ENCODE measurements at places on chromosomes 11 and 22. TPM values are rescaled to one million over a fixed set of nuclear protein-coding genes. Genes with fewer than 3 reads are reported as not detected.

- DNase-seq: no peak
Observed at GRCh38 chr11:29634244-29634643, 382.6 kb downstream of the KCNA4 start.

Gene BIK
- total RNA-seq: 4.5 TPM

GRCh38 chr11:105589346-105589745, 20.5 kb upstream of the GRIA4 start:
- DNase-seq: no peak

DNA sequence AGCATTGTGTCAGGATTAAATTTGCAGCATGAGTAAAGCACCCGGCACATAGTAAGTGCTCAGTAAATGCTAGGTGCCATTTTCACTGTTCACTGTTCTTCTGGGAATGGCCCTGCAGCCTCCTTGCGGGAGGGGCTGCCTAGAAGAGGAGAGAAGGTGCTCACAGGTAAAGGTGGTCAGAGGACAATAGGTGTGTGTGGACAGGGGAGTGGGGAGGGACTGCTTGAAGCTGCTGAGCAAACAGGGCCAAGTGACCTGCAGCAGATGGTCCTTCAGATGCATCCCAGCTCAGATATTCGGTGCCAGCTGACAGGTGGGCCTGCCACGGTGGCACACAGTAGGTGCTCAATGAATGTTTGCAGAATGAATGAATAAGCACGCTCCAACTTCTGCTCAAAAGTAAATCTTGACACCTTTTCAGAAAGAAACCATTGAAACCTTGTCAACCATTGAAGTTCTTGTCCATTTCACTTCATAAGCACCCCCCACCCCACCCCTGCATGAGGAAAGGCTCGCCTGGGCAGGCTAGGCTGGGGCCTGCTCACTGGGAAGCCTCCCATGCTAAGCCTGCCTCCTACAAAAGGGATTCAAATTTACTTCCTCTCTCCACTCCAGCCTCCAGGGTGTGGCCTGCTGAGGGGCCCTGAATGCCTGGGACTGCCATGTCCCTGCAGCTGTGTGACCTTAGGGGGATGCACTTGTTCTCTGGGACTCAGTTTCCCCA, 1.6 kb downstream of the KIAA0930 start:
- no peak for DNase-seq

GRCh38 chr22:27835446-27835845, 33.9 kb upstream of the MN1 start:
- no peak for DNase-seq

DNA sequence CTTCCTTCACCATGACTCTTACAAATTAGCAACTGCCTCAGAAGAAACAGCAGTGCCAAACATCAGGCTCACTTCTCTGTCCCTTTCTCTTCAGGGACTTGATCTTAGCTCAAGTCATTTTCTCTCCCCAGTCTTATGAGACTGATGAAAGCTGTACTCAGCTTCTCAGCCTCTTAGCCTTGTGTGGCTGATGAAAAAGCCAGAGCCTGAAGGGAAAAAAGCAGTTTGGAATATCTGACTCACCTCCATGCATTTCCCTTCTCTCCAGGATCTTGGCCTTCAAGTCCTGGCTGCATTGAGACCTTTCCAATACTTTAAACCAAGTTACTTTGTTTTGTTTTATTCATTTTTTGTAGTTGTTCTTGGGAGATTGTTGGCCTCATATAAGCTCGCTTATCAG, 195.9 kb downstream of the SPON1 start:
- DNase-seq: no peak

Gene HBE1
- total RNA-seq: not detected

- no peak for DNase-seq
Observed at GRCh38 chr22:20172141-20172613, 21.3 kb upstream of the CCDC188 start.

- no peak for DNase-seq
Observed at GRCh38 chr11:92527467-92527866, 302.8 kb downstream of the FAT3 start.

DNA sequence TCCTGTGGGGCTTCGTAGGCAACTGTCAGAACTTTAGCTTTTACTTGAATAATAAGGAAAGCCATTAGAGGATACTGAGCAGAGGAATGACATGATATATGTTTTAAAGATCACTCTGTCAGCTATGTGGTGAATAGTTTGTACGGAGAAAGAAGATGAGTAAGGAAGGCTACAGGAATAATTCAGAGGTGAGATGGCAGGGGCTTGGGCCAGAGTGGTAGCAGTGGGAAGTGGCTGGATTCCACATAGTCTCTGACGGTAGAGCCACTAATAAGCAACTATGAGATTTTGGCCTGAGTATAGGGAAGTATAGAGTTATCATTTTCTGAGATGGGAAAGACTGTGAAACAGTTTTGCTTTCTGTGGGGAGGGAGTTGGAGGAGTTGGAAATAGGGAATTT, 93.9 kb upstream of the MTMR2 start:
- DNase-seq: no peak

Gene APOBEC3F
- total RNA-seq: 34.9 TPM

Gene DLG2
- 1.7 TPM for total RNA-seq

DNA sequence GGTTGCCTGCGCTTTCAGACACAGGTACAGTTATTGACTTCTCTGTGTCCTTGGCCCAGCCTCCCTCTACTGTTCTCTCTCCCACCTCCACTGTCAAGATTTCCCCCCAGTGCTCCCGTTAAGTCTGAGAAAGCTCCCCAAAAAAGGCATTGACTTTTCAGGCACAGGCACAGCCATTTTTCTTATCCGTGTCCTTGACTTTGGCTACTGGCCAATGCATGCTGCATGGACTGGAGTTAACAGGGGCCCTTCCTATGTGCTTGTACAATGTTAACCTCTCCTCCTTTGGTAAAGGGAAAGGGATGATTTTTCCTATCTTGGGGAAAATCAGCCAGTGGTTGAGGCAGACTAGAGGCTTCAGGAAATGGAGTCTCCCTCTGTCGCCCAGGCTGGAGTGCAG, 4.3 kb downstream of the APOL5 start:
- DNase-seq: no peak

Gene FXYD6
- total RNA-seq: 0.61 TPM

DNA sequence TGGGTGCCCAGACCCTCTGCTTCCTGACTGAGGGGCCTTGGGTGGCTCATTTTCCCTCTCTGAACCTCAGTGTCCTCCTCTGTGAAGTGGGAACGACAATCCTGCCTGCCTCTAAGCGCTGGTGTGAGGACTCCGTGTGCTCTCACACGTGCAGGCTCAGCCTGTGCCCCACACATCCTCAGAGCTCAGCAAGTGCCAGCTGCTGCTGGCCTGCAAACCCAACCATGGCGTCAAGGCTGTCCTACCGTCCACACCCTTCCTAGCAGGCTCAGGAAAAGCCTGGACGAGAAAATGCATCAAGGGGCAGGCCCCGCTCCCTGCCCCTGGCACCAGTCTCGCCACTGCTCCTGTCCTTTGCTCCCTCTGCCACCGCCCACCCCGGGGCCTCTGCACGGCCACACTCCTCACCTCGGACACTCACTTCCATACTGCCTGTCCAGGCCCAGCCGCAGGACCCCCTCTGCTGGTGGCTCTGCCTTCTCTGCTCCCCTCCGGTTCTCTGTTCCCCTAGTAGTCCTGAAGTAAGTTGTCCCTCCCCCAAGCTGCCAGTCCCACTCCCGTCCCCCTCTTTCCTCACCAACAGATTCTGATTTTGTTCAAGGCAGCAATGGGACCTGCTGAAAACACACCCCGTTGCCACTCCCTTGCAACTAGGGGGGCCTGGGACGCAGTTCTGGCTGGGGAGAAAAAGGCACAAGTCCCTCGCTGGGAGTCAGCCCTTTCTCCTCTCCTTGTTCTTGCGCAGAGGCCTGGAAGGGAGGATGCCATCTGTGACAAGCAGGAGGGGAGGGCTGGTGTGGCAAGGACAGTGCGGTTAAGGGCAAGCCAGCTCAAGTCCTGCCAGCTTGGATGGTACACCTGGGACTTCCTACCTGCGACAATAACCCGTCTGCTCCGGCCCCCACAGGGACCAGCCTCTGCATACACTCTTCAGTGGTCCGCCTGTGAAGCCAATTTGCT, 62.2 kb downstream of the ARFGAP3 start:
- DNase-seq: no peak
